GOT3 (cell line): ENCODE measurements at places on chromosomes 7 and 10.

DNA sequence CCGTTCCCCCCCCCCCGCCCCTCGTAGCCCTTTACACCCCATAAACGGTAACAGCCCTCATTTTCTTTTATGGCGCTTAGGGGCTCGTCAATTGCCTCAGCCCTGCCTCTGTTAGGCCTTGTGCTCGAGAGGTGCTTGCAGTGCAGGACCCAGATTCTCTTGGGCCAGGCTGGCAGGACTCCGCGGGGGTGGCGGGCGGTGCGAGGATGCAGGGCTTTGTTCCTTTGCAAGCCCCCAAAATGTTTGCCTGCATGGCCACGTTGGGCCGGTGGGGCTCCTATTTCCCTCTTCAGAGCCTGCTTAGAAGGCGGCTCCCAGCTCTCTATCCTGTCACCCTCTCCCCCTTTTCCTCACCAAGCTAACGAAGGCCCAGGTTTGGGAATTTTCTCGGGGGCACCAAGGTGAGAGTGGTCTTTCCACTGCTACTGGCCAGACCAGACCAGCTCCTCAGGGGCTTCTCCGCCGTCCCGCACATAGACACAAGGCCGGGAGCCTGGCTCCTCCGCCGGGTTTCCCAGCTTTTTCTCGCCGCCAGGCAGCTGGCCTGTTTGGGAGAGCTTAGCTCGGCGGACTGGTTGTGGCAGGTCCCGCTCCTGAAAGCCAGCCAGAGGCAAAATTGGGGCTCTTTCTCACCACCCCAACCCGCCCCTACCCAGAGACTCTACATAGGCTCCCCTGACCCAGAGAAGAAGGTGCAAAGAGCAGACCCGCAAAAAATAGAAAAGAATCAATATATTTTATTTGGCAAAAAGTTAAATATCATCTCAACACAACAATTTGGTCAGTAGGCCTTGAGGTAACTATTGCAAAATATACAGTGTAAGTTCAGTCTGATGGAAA, 3.4 kb downstream of the HOXA9 start:
- DNase-seq, result no peak

GRCh38 chr7:106772655-106773108, 92.4 kb upstream of the PIK3CG start:
- no peak for DNase-seq

- DNase-seq, result no peak
Observed at GRCh38 chr7:55191161-55191925, 172.5 kb downstream of the EGFR start.

DNA sequence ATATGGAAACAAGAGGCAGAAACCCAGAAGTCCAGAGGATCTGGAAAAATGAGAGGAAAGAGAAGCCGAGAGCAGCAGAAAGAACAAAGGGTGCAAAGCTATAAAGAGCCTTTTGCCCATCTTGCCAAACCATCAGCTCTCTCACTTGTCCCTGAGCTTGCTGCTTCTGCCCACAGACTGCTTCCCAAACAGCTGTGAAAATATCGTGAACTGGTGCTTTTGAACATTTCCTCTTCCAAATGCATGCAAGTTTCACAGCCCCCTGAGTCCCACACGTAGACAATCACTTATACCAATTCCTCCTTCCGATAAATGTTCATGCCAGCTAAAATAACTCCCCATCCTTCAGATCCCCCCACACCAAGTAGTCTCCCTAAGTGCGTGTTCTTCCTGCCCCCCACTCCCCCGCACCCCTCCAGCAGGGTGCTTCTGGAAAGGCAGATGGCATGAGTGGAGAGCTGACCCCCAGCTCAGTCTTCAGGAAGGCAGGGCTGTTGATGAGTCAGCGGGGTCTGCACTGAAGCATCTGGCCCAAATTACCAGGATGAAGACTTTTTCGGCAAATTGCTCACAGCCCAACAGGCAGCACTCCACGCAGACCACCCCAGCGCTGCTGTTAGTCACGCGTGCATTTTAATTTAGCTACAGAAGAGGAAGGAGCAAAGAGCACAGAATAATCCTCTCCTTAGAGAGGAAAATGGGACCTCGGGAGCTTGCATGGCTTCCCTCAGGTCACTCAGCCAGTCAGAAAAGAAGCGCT, 76.1 kb upstream of the KCNMA1 start:
- DNase-seq, result no peak

DNA sequence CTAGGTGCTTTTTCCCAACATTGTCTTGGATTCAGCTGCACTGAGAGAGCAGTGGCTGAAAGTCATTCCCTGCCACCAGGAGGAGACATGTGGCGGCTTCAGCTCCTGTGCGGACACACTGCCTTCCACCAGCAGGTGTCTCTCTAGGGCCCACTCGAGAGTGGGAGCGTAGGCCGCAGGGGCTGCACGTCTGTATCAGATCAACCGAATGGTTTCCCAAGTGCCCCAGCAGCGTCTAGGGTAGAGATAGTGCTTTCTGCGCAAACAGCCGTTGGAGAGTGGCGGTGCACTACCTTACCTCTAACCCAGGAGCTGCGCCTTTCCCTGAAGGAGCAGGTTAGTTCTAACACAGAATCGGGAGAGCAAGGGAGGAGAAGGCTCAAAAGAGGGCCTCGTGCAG, 31.7 kb downstream of the PAPOLB start:
- DNase-seq, result no peak

- DNase-seq, result no peak
Observed at GRCh38 chr10:28545967-28546644, 13.2 kb downstream of the WAC start.

GRCh38 chr10:48705401-48705938, 20.8 kb downstream of the WDFY4 start:
- DNase-seq, result no peak
